ENCODE measurements at places on chromosomes 6 and 20. TPM values are rescaled to one million over a fixed set of nuclear protein-coding genes. Genes with fewer than 3 reads are reported as not detected.

The TSPO2 gene
- 1.0 TPM for total RNA-seq

The RIPPLY2 gene
- total RNA-seq, result 1.6 TPM

The PRPH2 gene
- total RNA-seq, result 5.7 TPM

The LZTS3 gene
- 1.6 TPM for total RNA-seq

The ENPP5 gene
- total RNA-seq, result 3.7 TPM

The WFDC10B gene
- total RNA-seq, result not detected

The LST1 gene
- 3.7 TPM for total RNA-seq

The PTK6 gene
- total RNA-seq, result not detected

The DYNLT2 gene
- total RNA-seq, result 0.52 TPM

The COX7A2 gene
- total RNA-seq, result 280 TPM

The BACH2 gene
- total RNA-seq, result 3.7 TPM

The IDH3B gene
- total RNA-seq, result 156 TPM

The TNFRSF21 gene
- total RNA-seq, result 9.4 TPM

The TRIM40 gene
- total RNA-seq, result not detected

The PTCHD4 gene
- total RNA-seq, result 0.52 TPM

The DEFB124 gene
- total RNA-seq, result not detected

The BPIFB2 gene
- not detected for total RNA-seq

The SLC22A2 gene
- total RNA-seq, result not detected

The CPNE5 gene
- total RNA-seq, result 6.3 TPM

The PFDN4 gene
- total RNA-seq, result 26.6 TPM

The ECT2L gene
- total RNA-seq, result under 0.01 TPM

The AKAP7 gene
- total RNA-seq, result 43.3 TPM

The LAMA2 gene
- total RNA-seq, result 187 TPM

The PTPN1 gene
- 8.4 TPM for total RNA-seq

The DEF6 gene
- total RNA-seq, result 5.2 TPM

The PLG gene
- 2.6 TPM for total RNA-seq

The PMEPA1 gene
- total RNA-seq, result 5.2 TPM

Measured in skeletal muscle tissue (tissue), 5 donors.